NCI-H1048 (cell line): ENCODE measurements at places on chromosomes 7 and 10.

GRCh38 chr10:125155101-125155500, 5.3 kb downstream of the CTBP2 start:
- no peak for DNase-seq

DNA sequence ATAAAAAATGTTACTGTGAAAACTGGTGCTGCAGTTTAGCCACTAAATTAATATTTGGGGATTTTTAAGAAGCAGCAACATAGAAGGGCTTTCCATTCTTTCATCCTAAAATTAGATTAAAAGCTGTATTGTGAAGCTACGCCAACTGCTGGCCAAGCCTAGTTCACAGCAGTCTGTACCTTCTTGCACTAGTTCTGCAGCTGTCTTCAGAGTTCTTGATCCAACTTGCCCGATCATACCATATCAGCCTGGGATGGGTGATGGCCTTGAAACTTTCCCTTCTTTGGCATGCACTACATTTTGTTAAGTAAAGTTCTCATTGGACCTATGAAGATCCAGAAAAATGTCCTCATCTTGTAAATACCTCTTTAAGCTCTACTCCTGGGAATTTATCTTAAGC, 20.3 kb upstream of the PANK1 start:
- DNase-seq, result no peak

GRCh38 chr10:96720422-96721206, at the start of gene PIK3AP1:
Gene PIK3AP1 (minus strand): TSS chr10:96720514. CDS start chr10:96720394, 120 bp downstream.
- no peak for DNase-seq

DNA sequence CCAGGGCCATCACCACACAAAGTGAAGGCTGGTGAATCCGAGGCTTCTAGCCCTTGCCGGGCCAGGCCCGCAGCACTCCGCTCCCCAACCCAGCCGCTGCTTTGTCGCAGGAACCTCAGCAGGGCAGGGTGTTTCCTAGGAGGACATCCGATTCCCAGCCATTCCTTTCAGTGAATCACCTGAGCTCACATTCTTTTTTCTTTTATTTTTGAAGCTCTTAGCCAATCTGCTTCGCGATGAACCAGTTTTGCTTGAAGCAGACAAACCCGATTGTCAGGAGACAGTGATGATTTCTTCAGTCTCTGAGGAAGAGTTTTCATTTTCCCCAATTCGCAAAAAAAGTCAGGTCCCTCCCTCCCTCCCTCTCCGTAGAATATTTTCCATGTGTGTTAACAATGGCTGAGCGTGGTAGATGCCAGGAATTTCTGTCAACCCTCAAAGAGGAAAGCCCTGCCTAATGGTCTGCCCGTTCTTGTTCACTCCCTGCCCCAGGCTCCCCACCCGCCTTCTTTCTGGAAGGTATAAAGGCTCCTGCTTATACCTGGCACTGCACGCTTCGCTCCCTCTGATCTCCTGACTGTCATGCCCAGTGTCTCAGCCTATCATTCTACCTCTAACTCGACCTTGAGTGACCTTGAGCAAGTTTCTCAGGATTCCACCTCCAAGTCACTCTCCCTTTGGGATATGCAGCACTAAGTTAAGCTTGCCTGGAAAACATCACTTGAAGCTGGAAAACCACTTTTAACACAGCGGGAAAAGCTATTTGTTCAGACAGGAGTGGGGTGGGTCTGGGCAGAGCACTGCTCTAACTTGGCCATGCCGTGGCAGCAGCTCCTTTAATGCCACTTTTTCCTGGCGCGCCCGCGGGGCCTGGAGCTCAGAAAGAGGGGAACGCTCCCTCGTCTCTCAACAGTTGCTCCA, 35.1 kb downstream of the EGFR start:
- no peak for DNase-seq

GRCh38 chr10:69080226-69080625, 7.7 kb upstream of the SRGN start:
- DNase-seq, result no peak

DNA sequence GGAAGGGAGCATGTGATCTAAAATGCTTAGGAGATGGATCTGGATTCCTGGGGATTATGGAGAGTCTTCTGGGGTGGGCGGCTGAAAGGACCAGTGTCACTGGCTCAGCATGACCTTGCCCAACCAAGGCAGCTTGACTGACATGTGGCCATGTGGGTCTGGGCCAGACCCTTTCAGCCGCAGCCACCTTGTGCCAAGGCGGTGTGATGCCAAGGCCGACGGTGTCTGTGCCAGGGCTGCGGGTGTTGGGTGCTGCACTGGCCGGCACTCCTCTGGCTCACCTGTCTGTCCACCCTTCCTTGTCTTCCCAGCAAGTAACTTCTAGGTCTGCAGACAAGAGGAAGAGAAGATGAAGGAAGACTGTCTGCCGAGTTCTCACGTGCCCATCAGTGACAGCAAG, 8.8 kb downstream of the DEPP1 start:
- DNase-seq, result no peak

- DNase-seq, result no peak
Observed at GRCh38 chr7:127437241-127437640, 44.7 kb upstream of the ZNF800 start.

DNA sequence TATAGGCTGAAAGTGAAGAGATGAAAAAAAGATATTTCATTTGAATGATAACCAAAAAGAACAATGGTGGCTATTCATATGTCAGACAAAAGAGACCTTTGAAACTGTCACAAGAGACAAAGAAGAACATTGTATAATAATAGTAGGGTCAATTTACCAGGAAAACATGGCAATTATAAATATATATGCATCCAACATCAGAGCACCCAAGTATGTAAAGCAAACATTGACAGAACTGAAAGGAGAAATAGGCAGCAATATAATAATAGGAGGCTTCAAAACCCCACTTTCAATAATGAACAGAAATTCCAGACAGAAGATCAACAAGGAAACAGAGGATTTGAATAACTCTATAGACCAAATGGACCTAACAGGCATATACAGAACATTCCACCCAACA, 876.2 kb downstream of the GRID1 start:
- peak; percentile 32 for DNase-seq

DNA sequence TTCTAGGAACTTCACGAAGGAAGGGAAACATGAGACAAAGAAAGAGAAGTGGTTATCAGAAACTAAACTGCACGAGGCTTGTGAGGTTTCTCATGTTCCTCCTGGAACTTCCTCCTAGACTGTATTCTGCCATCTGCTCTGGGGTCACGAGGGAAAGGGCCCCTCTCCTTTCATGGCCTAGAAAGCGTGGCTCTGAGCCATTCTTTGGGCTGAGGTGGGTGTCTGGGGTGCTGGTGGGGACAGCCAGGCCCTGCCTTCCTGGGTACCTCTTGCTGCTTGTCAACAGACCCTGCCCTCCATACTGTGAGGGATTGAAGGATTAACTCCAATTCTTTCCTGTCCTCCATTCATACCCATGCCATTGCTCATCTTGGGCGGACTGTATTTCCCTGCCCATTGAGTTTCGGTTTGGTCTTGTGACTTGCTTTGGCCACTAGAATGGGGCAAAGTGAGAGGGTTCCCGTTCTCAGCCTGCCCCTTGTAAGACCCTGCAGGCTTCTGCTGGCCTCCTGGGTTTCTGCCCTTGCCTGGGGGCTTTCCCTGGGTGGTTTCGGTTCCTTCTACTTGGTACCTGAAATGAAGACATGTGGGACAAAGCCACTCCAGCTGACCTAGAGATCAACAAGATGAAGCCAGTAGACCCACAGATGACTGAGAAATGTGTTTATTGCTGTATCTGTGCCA, 14.9 kb upstream of the GIMAP8 start:
- DNase-seq, result no peak

GRCh38 chr7:128867241-128867640, 4.6 kb downstream of the ATP6V1F start:
- DNase-seq, result no peak

DNA sequence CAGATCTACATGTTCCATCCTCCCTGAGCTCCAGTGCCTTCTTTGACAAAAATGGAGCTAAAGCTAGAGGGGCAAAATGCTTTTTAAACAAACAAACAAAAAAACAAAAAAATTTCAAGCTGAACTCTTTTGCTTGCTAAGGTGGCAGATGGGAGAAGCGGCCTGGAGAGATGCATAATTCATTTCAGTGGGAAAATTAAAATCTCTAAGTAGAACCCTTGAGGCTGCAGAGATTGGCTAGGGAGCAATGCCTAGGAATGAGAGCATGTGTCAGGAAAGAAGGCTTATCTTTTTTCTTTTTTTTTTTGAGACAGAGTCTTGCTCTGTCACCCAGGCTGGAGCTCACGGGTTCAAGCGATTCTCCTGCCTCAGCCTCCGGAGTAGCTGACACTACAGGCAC, 46.4 kb upstream of the SAMD8 start:
- no peak for DNase-seq

- no peak for DNase-seq
Observed at GRCh38 chr10:11837372-11838161, 14.4 kb downstream of the PROSER2 start.

- no peak for DNase-seq
Observed at GRCh38 chr10:112973046-112973445, 23.0 kb downstream of the TCF7L2 start.

DNA sequence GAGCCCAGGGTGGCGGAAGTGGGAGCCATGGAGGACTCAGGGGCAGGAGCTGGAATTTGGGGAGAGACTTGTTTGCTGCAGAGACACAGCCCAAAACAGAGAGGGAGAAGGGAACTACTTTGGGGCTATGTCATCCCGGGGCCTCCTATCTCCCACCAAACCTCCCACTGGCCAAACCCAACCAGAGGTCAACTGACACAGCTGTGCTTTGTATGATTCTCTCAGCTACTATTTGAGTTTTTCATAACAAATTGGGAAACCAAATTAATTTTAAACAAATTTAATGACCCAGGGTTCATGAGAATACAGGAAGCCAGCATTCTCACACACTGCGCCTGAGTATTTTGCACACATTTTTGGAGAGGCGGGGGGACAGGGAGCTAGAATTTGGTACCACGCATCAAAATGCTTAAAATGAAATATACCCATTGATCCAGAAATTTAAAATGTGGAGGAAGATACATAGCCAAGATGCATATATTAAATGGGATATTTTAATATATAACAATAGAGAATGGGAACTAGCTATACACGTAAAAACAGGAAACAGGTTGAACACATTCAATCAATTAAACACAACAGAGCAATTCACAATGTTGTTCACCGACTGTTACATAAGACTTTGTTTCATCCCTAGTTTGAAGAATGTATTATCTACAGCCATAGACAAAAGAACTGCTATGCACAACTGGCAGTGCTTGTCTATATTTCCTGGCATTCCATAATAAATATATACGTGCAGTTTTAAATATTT, 105.3 kb downstream of the PARD3 start:
- no peak for DNase-seq

DNA sequence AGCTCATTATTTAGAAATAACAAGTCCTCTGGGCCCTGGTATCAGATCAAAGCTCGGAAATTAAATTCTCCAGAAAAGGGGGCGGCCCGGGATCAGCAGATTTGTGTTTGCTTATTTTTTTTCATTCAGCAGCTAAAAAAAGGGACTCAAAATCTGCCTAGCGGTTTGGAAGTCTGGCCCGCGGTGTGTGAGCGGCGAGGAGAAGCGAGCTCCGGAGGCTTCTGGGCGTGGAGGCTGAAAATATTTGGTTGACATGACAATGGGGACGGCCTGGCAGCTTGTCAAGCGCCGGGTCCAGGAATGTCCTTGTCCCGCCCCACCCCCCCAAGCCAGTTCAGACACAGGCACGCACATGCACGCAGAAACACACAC, 43.4 kb downstream of the FOXL3 start:
- no peak for DNase-seq

DNA sequence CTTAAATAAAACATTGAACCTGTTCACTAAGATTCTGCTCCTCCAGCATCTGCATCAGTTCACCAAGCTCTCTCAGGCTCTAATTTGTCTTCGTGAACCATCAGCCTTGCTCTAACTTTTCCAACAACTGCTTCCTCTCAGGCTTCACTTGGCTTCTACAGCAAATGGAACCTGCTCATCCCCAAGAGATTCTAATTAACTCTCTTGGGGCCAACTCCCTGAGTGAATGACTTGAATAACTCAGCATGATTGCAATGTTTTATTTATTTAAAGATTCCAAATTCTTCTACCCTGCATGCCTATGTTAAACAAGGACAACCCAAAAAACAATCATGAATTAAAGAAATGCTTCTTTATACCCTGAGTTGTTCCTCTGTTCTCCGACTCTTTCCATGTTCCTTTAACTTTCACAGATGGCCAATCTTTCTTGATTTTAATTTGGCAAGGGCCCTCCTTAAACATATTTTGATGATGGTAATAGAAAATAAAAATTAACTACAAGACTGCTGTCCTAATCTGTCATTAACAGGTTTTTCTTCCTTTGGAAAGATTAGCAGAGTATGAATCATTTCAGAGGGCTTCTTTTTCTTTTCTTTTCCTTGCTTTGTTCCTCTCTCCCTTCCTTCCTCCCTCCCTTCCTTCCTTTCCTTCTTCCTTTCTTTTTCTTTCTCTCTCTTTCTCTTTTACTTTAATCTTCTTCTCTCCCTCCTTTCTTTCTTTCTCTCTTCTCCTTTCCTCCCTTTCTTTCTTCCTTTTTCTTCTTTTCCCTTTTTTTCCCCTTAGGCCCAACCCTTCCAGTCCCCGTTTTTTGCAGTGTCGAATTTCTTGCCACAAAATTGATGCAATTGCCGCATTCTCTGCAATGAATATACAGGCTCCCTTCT, 195.0 kb upstream of the RHOBTB1 start:
- no peak for DNase-seq

GRCh38 chr10:66292456-66292855, 633.4 kb upstream of the LRRTM3 start:
- DNase-seq, result no peak

- no peak for DNase-seq
Observed at GRCh38 chr7:94700926-94701554, 45.1 kb upstream of the SGCE start.

DNA sequence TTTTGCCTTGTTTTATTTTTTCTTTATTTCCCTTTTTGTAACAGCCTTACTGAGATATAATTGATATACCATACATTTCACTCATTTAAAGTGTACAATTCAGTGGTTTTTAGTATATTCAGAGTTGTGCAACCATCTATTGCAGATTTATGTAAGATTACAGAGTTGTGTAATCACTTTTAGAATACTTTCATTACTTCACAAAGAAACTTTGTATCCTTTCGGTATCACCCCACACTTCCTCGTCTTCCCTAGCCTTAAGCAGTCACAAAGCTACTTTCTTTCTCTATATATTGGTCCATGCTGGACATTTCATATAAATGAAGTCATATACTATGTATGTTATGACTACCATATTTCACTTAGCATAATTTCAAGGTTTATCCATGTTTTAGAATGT, 74.6 kb downstream of the ATRNL1 start:
- DNase-seq, result no peak

GRCh38 chr7:74083928-74084721, 521 bp downstream of the LIMK1 start:
- peak; percentile 70 for DNase-seq

- no peak for DNase-seq
Observed at GRCh38 chr10:51000976-51001375, 73.3 kb upstream of the PRKG1 start.
